ENCODE measurements at places on chromosomes 16 and 17. TPM values are rescaled to one million over a fixed set of nuclear protein-coding genes. Genes with fewer than 3 reads are reported as not detected.

GRCh38 chr16:86626966-86627365 lies 48.6 kb downstream of the FOXL1 start:
- DNase-seq: no peak

Gene GP1BA
- not detected for total RNA-seq

GRCh38 chr17:63537001-63537400 lies 13.3 kb upstream of the DCAF7 start:
- no peak for DNase-seq

DNA sequence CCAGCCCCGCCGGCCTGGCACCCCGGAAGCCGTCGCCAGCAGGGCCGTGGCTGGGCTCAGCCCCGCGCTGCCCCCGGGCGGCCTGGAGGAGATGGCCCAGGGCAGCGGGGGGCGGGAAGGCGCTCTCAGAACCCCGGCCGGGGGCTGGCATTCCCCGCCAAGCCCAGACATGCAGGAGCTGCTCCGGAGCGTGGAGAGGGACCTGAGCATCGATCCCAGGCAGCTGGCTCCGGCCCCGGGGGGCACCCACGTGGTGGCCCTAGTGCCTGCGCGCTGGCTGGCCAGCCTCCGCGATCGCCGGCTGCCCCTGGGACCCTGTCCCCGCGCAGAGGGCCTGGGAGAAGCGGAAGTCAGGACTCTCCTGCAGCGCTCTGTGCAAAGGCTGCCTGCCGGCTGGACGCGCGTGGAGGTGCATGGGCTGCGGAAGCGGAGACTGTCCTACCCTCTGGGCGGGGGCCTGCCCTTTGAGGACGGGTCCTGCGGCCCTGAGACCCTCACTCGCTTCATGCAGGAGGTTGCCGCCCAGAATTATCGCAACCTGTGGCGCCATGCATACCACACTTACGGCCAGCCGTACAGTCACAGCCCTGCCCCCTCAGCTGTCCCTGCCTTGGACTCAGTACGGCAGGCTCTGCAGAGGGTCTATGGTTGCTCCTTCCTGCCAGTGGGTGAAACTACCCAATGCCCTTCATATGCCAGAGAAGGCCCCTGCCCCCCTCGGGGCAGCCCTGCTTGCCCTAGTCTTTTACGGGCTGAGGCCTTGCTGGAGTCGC lies 551 bp downstream of the WDR81 start:
- DNase-seq: no peak

GRCh38 chr17:964876-965275 lies 14.7 kb downstream of the NXN start:
- DNase-seq: no peak

DNA sequence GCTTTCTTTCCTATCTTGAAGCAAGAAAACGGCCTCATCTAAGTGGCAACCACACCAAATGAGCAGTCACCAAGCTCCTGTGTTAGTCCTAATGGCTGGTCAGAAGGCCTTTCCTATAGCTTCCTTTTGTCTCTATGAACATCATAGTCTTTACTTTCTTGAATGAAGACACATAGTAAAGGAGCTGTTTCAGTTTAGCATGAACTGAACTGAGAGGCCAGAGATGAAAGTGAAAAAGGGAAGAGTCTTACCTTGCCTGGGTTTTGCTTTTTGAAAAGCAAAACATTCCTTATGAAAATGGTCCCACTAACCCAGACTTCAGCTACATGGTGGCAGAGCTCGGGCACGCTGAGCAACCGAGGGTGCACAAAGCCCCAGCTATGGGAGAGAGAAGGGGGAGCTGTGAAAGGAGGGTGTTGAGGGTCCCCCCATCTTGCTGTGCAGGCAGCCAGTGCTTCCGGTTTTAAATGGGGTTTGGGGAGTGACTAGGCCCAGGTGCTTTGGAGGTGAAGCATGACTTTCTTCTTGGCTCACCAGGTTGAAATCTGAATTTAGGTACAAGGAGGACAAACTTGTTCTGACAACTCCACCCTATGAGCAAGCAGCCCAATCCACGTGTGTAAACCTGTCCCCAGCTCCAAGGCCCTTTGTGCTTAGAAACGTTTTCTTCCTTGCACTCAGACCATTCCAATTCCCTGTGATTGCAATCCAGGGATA lies 9.1 kb upstream of the PSMC3IP start:
- DNase-seq: no peak

Gene HOXB7
- total RNA-seq: 0.22 TPM

Gene GAA
- 47.0 TPM for total RNA-seq

GRCh38 chr17:17467016-17467415 lies 9.8 kb upstream of the MED9 start:
- no peak for DNase-seq

Gene TLCD3B
- not detected for total RNA-seq

Gene EPX
- total RNA-seq: not detected

Gene MLST8
- 26.3 TPM for total RNA-seq

- DNase-seq: no peak
Measured at GRCh38 chr16:69411064-69411985, 13.1 kb upstream of the CYB5B start.

Gene KRTAP4-3
- total RNA-seq: not detected

GRCh38 chr16:57314161-57314785 lies 29.8 kb upstream of the PLLP start:
- DNase-seq: no peak

GRCh38 chr17:75059369-75060345 lies 12.6 kb downstream of the KCTD2 start:
- DNase-seq: no peak

- no peak for DNase-seq
Measured at GRCh38 chr17:82309656-82310570, 7.5 kb downstream of the CD7 start.

Gene CES5A
- not detected for total RNA-seq

- no peak for DNase-seq
Measured at GRCh38 chr16:4859900-4860255, 12.6 kb downstream of the UBN1 start.

Gene ADGRG1
- 15.9 TPM for total RNA-seq

Gene SLC52A1
- total RNA-seq: not detected

DNA sequence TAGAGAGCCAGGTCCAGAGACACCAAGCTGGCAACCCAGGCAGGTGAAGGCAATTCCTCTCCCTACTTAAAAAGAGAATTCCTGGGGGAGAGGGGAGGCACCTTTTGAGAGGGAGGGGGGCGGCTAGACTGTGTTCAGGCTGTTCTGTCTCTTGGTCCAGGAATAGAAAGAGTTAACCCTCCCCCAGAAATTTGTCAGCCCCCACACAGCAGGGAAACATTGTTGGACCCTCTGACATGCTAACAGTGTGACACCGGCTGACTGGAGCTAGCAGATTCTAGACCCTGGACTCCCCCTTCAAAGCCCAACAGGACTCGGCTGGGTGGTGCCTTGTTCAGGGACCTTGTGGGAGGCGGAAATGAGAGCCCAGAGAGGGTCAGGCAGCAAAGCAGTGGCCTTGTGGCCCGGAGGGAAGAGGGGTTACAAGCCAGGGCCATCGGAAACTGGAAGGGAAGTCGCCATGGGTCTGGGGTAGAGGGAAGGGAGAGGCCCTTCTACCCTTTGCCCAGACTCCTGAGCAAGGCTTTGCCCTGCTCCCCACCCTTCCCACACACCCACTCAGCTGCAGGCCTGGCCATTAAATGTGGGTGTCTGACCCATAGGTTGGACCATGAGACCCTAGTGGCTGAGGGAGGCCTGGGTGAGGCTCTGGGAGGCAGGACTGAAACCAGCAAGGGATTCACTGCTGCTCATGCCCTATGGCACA lies 44.6 kb downstream of the RAI1 start:
- DNase-seq: no peak

- DNase-seq: no peak
Measured at GRCh38 chr16:3468501-3468900, 25.0 kb downstream of the NAA60 start.

Gene PRRT2
- 2.1 TPM for total RNA-seq

DNA sequence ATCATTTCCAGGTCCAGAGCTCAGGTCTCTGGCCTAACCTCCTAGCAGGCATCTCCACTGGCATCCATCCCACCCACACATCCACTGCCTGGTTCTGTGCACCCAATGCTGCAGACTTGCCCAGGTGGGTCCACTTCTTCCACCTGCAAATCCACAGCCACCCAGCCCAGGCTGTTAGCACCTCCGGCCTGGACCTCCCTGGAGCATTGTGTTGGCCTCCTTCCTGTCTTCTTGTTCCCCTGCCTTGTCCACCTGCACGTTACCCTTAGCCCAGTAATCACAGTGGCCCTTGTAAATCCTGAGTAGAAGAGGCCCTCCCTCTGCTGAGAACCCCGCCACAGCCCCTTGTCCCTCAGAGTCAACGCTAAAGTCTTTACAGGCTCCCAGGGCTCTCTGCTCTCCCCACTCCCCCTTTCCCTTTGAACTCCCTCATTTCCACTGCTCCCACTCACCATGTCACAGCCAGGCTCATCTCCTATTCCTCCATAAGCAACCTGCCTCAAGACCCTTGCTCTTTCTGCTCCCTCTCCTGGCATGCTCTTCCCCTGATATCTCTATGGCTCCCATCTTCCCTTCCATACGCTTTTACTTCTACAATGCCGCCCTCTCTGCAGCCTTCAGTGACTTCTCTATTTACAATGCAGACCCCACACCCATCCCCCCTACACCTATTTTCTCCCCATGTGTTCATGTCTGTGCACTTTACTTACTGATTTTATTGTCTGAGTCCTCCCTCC lies 288.8 kb downstream of the FOXL1 start:
- peak; percentile 9 for DNase-seq

Gene GUCY2D
- total RNA-seq: not detected

Gene UBN1
- total RNA-seq: 23.6 TPM

DNA sequence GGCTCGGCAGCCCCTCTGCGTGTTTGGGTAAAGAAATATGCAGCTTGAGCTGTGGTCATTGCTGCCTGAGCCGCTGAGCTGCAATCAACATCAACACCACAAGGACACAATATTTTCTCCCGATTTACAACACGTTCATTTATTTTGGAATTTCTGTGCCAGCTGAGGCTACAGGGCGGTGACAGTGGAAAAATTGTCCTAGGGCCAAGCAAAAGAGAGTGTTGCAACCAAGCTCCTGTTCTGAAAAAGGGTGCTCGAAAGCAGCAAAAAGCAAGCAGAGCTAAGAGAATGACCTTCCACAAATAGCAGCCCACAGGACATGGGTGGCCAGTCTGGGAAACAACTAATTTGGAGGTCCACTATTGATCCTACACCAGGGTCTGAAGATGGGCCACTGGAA lies 35.4 kb upstream of the NOG start:
- no peak for DNase-seq

Gene SHISA6
- 0.35 TPM for total RNA-seq

- DNase-seq: no peak
Measured at GRCh38 chr17:15654886-15655561, 29.1 kb downstream of the TRIM16 start.

GRCh38 chr16:85164838-85165516 lies 52.7 kb upstream of the CIBAR2 start:
- DNase-seq: no peak

DNA sequence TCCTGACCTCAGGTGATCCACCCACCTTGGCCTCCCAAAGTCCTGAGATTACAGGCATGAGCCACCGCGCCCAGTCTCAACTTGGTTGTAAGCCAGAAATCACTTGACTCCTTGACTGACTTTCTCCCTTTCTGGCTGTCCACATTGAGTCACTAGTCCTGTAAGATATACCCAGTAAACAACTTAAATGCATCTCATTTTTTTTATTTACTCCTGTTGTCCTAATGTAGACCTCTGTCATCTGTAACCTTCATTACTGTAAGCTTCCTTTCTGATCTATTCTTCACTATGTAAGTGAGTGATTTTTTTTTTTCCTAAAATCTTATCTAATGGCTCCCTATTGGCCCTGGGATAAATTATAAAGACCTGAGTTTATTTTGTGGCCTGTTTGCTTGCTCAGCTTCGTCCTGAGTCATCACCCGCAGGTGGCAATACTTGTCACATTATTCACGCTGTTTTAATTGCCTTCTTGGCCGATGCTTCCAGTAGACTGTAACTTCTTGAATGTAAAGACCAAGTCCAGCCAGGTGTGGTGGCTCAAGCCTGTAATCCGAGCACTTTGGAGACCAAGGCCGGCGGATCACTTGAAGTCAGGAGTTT lies 41.0 kb downstream of the PAFAH1B1 start:
- DNase-seq: no peak

DNA sequence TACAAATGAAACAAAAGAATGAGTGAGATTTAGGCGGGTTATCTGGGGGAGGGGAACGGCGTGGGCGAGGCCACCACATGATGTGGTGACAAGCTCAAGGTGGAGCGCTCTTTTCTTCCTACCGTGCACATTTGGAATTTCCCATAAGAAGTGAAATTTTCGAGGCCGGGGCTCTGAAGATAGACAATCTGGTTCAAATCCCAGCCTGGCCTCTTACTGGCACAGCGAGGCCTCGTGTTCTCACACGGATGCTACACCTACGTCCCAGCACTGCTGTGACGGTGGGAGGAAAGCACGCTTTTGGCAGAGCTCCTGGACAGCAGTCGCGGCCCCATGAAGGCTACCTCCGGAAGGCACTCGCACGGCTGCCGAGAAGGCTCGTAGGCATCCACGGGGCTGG lies 25.2 kb downstream of the ZDHHC7 start:
- DNase-seq: peak; percentile 39

Gene SULT1A4
- 3.2 TPM for total RNA-seq

- no peak for DNase-seq
Measured at GRCh38 chr17:31002047-31002446, 31.2 kb downstream of the RNF135 start.

- no peak for DNase-seq
Measured at GRCh38 chr17:60406887-60407286, 15.0 kb upstream of the USP32 start.

DNA sequence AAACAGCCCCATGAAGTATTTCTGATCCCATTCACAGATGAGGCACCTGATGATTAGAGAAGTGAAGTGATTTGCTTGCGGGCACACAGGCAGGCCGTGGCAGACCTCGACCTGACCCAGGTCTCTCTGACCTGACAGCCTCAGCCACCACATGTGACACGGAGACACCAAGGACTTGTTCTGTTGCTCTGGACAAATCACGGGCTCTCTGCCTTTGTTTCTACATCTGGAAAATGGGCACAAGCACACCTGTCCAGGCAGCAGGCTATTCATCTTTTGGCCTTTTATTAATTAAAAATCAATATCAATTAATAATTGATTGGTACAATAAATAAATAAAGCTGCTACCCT lies 3.4 kb downstream of the MAP3K14 start:
- DNase-seq: no peak

GRCh38 chr16:52141871-52142270 lies 405.1 kb downstream of the TOX3 start:
- no peak for DNase-seq

- no peak for DNase-seq
Measured at GRCh38 chr16:22648941-22649340, 138.2 kb downstream of the NPIPB5 start.

GRCh38 chr17:80825471-80826345 lies 165.9 kb upstream of the CHMP6 start:
- DNase-seq: no peak

GRCh38 chr17:67216578-67217320 lies 28.2 kb downstream of the HELZ start:
- no peak for DNase-seq

GRCh38 chr16:17474572-17474971 lies 3.8 kb upstream of the XYLT1 start:
- DNase-seq: no peak

Gene BAHCC1
- total RNA-seq: 13.5 TPM

GRCh38 chr16:66612422-66612821 lies 7.9 kb downstream of the CMTM3 start:
- no peak for DNase-seq

GRCh38 chr17:79789943-79790804 lies 6.7 kb downstream of the CBX8 start:
- no peak for DNase-seq

Gene TMC8
- total RNA-seq: 2.2 TPM

Gene TBX6
- 0.57 TPM for total RNA-seq

GRCh38 chr17:46851029-46851741 lies at the start of gene WNT9B:
Gene WNT9B (plus strand): TSS chr17:46851583. CDS start chr17:46851639, 56 bp downstream.
- no peak for DNase-seq
